Tibial nerve (tissue), 4 donors: ENCODE measurements at places on chromosomes 6 and 20.

DNA sequence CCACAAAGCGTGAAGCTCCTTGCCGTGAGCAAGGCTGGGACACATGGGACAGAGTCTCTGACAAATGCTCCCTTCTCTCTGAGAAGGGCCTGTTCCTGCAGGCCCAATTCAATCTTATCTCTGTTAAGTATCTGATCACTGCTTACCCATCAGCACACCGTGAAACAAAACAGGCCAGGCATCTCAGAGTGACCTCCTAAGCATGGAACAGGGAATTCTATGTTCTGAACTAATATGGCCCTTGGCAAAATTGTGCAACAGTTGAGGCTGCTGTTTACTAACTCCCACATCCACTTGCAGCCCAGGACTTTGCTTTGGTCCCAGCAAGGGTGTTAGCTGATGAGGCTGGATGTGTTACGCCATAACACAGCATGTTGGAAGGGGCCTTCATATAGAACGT, 79.2 kb downstream of the GCLC start:
- no peak for DNase-seq

DNA sequence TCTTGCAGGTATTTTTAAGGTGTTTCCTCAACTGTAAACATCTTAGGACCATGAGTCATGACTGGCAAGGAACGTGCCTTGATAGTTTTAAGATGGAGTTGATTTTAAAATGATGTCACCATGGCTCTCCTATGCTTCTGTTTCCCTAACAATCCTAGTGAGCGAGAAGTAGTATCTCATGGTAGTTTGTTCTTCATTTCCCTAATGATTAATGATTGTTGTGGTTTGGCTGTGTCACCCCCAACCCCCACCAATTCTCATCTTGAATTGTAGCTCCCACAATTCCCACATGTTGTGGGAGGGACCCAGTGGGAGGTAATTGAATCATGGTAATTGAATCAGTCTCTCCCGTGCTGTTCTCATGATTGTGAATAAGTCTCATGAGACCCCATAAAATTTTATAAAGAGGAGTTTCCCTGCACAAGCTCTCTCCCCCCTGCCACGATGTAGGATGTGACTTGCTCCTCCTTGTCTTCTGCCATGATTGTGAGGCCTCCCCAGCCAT, 16.8 kb upstream of the BNIP5 start:
- DNase-seq, result no peak

GRCh38 chr6:37207903-37208456, 38.0 kb downstream of the PIM1 start:
- DNase-seq, result peak; percentile 82

DNA sequence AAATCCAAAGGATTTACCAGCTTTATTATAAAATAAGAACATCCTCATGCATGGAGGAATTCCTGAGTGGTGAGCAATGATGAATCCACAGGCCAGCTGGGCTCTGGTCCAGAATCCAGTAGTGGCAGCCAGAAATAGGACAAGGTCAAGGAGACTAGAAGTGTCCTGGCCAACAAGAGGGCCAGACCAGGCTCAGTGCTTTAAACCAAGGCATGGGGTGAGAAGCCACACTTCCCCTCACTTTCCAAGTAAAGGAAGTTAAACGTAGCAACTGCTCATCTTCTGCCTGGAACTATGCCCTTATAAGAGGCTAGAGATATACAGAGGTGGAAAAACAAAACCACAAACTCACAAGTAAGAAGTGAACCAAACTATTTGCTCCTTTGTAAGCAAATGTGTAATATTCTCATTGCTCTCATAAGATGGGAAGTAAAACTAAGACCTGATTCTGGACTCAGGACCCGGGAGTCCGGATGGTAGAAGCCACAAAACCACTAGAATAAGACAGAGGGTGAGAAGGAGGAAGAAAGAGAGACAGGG, 253.2 kb downstream of the UST start:
- DNase-seq, result no peak

- no peak for DNase-seq
Measured at GRCh38 chr6:3135668-3136291, 17.3 kb downstream of the BPHL start.

DNA sequence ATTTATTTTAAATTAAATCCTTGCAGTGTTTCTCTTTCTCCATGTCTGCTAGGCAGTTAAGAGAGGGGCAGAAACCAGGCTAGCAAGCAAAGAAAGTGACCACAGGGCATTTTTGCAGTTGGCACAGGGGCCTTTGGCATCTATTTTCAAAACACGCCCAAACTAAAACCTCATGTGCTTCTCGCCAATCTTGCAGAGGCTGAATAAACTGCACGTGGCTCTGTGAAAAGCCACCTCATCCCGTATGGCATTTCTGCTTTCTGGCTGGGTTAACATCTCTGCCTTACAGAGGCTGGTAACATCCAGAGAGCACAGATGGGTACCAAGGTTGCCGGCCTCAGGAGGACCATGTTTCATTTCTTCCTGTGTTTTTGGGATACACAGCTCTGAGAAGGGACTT, 54.6 kb downstream of the GJA10 start:
- DNase-seq, result no peak

- peak; percentile 87 for DNase-seq
Measured at GRCh38 chr6:146543211-146543939, at the start of gene RAB32. Gene RAB32 (plus strand): TSS chr6:146543833. CDS start chr6:146543872, 39 bp downstream.

GRCh38 chr6:91279740-91280493, 693.0 kb upstream of the MAP3K7 start:
- no peak for DNase-seq

- peak; percentile 4 for DNase-seq
Measured at GRCh38 chr20:41173791-41174341, 36.5 kb downstream of the PLCG1 start.

GRCh38 chr6:142945049-142945445, at the start of gene HIVEP2:
Gene HIVEP2 (minus strand): TSS chr6:142945176. CDS start chr6:142774738, 170,438 bp downstream.
- peak; percentile 78 for DNase-seq

GRCh38 chr20:10846766-10847165, 173.0 kb upstream of the JAG1 start:
- no peak for DNase-seq

DNA sequence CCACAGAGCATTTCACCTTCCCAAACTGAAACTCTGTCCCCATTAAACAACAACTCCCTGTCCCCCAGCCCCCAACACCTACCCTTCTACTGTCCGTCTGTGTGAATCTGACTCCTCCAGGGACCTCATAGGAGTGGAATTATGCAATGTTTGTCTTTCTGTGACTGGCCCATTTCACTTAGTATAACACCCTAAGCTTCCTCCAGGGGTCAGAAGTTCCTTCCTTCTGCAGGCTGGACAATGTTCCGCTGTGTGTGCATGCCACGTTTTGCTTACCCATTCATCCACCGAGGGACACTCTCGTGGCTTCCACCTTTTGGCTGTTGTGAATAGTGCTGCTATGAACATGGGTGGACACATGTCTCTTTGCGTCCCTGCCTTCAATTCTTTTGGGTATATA, 37.6 kb upstream of the MPC1 start:
- DNase-seq, result no peak

- no peak for DNase-seq
Measured at GRCh38 chr6:50116390-50116789, 66.7 kb upstream of the DEFB112 start.

GRCh38 chr6:135498185-135498841, 773 bp upstream of the AHI1 start:
- DNase-seq, result peak; percentile 21

DNA sequence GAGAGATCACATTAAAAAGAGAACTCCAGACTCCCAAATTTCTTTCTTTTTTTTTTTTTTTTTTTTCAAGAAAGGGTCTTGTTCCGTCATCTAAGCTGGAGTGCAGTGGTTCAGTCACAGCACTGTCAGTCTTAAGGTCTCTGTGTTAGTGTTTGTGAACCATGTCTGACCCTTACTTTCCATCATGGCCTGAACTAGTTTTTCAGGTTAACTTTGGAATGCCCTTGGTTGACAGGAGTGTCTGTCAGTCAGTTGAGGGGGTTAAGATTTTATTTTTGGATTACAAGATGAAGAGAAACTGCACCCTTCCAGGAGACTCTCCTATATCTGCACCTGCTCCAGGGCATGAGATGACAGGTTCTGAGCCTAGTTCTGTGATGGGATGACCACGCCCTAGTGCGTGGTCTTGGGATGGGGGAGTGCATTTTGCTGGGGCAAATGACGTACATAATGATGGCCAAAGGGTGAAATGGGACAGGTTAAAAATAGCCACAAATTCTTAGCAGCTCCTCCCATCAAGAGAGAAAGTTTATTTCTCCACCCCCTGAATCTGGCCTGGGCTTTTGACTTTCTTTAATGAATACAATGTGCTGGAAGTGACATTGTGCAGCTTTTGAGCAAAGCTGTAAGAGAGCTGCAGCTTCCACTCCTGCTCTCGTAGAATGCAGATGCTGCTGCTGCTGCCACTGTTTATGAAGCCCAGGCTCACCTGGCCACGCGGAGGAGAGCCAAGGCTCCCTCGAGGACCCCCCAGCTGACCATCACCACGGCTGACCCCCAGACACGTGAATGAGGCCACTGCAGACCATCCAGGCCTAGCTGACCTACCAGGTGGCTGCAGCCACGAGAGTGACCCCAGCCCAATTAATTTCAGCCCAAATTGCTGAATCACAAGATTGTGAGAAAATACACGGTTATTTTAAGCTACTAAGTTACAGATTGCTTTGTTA, 29.7 kb upstream of the FAM50B start:
- no peak for DNase-seq

GRCh38 chr6:63527658-63528514, 44.4 kb upstream of the LOC128125822 start:
- DNase-seq, result no peak

- no peak for DNase-seq
Measured at GRCh38 chr6:92174398-92175073, 1244.8 kb downstream of the EPHA7 start.

DNA sequence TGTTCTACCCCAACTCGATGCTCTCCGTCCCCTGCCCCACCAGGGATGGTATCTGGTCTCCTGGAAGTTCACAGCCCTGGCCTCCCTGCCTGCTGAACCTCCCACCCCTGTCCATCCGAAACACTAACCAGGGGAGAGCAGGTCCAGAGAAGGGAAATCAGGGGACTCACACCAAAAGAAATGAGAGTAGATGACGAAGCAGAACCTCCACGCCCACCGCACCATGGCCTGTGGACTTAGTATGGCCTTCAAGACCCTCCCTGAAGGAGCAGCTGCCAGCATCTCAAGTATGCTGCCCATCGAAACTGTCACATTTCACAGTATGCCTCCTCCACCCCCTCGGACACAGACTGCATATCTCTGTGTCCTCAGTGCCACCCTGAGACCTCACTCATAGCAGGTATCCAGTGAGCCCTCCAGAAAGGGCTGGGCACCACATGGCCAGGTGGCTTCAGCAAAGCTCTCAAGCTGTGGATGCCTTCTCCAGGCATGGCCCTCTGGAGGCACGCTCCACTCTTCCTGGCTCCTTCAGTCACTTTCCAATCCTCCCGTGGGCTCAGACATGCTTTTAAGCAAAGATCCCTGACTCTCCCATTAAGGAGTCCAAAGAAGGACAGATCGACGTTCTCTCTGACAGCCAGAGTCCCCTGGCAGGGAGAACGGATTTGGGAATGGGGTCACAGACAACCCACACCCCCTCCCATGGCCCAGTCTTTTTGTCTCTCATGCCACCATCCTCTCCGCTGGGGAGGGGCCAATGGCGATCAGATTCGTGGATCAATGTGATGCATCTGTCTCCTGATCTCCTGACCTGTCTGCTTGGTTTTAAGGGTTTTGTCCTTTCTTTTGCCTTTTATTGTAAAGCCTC, 158.4 kb downstream of the ANKRD60 start:
- DNase-seq, result no peak

- no peak for DNase-seq
Measured at GRCh38 chr6:148466158-148466557, 123.5 kb downstream of the SASH1 start.

DNA sequence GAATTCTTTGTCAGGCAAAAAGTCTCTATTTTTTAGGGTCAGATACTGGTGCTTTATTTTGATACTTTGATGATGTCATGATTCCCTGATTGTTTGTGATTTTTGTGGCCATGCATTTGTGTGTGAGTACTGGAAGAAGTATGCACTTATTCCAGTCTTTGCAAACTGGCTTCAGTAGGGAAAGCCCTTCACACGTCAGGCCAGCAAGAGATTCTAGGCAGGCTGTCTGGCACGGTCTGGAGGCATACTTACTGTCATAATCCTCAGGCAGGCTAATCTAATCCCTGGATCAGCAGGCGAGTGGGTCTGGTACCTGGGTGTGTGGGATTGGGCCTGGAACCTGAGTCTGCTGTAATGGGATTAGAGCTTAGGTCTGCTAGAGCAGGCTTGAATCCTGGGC, 391.8 kb upstream of the MMS22L start:
- DNase-seq, result no peak

- DNase-seq, result no peak
Measured at GRCh38 chr20:63017076-63017825, 10.5 kb upstream of the BHLHE23 start.

- no peak for DNase-seq
Measured at GRCh38 chr6:101146389-101146788, 247.1 kb upstream of the GRIK2 start.

DNA sequence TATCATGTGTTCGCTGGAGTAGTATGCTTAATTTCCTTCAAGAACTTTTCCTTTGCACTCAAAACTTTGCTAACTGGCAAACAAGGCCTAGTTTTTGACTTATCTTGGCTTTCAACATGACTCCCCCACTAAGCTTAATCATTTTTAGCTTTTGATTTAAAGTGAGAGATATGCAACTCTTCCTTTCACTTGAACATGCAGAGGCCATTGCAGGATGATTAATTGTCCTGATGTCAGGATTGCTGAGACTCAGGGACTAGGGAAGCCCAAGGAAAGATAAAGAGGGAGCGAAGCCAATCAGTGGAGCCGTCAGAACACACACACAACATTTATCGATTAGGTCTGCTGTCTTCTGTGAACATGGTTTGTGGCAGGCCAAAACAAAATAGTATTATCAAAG, 491.4 kb downstream of the CBLN4 start:
- no peak for DNase-seq

DNA sequence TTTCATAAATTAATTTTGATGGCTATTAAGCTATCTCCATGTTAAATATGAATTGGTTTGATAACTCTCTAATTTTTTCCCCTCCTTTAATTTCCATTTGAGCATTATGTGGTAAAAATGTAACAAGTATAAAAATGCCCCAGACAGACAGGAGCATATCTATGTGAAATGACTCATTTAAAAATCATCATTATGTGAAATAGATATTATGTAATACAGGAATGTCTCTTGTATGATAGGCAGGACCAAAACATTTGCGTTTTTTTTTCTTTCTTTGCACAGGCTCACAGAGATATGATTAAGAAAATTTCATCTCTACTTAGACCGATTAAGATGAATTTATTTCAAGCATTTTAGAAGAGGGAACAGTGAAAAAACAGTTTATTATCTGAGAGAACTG, 95.8 kb downstream of the AKAP7 start:
- DNase-seq, result no peak

- no peak for DNase-seq
Measured at GRCh38 chr20:57162362-57162652, 104.1 kb downstream of the BMP7 start.
